ENCODE measurements at places on chromosomes 7 and 10. TPM values are rescaled to one million over a fixed set of nuclear protein-coding genes. Genes with fewer than 3 reads are reported as not detected.

Gene ITPRID1
- 0.03 TPM for polyA plus RNA-seq

Gene MMP21
- 0.05 TPM for polyA plus RNA-seq

GRCh38 chr7:3075441-3075840, 31.8 kb upstream of the CARD11 start:
- H3K36me3 ChIP-seq = no peaks in the 10 kb centered on the region
- no peak overlapping the region for H3K4me3 ChIP-seq
- H3K27me3 ChIP-seq = no peaks in the 10 kb centered on the region
- DNase-seq = no peak

Gene CLCN1
- 0.36 TPM for polyA plus RNA-seq

Measured in H1 (cell line).